ENCODE measurements at places on chromosomes 13 and 19.

DNA sequence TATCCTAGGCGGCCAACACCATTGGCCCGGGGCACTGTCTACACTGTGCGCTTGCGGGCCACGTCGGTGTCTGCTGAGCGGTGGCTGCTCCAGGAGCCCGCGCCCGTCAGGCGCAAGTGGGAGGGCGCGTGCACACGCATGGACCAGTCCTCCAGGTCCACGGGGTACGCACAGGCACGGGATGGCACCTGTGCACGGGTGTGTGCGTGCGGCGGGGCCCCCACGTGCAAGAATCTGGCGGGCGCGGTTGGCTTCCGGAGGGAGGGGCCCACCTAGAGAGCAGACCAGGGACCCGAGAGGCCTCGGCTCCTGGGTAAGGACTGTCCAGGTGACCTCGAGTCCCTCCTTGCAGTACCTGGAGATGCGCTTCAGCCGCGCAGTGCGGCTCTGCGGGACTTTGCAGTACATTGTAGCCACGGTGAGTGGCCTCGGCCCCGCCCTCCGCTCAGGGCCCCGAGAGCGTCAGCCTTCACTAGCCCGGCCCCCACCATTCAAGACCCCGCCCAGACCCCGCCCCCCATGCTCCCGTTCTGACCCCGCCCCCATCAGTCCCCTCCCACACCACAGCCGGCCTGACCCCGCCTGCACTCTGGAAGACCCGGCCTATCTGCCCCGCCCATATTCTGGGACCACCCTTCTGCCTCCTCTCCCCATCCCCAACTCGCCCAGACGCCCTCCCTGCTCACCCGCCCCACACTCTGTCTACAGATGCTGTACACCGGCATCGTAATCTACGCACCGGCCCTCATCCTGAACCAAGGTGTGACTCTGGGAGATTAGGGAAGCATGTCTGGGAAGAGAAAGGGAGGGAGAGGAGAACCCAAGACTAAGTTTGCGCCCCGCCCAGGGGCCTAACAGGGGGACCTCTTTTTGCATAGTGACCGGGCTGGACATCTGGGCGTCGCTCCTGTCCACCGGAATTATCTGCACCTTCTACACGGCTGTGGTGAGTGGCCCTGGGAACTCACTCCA lies 2.3 kb downstream of the SLC5A5 start:
- DNase-seq, result peak; percentile 69

GRCh38 chr13:86006317-86006716 lies 207.1 kb upstream of the SLITRK6 start:
- DNase-seq, result no peak

GRCh38 chr13:76641056-76641455 lies 245.1 kb downstream of the KCTD12 start:
- no peak for DNase-seq

- DNase-seq, result no peak
These were observed 5.8 kb downstream of the CHAMP1 start for GRCh38 chr13:114320065-114320464.

DNA sequence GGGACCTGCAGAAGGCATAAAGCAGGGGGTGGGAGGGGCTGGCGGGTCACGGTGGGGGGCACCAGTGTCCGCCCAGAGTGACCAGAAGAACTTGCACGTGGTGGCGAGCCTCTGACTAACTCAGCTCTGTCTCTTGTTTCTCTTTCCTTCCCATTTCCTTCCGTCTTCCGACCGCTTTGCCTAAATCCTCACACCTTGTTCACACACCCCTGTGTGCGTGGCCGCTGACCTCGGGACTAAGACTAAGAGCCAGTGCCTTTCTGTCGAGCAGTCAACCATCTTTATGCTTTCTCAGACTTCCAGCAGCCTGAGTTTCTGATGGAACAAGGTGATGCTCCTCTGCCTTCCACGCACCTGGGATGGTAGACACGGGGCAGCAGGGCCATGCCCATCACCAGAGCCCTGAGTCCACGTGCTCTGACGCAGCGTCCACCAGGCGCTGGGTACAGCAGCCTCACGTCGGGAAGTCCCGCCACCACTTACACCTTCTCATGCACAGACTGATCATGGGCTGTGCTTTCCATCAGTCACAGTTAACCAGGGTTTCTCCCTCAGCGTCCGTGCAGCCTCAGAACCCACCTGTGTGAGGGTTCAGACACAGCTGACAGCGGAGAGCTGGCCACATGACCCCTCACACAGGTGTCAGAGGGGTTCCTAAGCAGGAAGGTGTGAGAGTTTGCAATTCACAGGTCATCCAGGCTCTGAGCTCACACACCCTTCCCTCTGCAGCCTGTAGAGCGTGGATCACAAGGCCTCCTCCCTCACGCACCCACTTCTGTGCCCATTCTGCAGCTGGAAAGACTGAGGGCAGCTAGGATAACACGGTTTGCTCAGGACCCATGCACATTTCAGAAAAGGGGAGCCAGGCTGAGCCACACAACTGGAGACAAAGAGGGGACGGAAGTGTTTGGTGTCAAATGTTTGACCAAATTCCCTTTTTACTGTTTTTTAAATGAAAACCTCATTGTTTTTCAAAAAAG lies 90.7 kb upstream of the MCF2L start:
- no peak for DNase-seq

DNA sequence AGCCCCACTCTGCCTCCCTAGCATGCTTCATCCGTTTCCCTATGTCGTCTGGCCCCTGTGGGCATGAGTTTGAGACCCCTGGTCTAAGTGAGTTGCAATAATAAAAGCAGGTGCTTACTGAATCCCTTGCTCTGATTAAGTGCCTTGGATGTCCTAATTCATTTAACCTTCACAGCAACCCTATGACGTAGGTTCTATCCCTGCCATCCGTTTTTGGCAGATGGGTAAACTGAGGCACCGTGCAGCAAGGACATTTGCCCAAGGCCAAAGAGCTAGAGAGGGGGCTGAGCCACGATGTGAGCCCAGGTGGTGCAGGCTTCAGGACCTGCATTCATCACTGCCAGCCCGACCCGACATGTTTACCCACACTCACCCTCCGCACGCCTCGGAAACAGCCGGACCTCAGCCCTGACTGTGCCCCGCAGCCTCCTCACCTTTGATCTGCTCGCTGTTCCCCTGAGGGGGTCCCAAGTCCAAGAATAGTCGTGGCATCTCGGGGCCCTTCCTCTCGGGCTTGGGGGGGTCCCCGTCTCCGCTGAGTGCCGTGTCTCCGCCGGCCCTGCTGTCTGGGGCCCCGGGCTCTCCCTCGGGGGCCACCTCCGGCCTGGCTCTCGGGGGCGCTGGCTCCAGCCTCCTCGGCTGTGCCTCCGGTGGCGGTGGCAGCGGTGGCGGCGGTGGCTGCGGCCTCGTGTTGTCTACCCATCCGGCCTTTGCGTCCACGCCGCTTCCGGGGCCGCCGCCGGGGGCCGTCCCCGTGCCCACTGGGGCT lies 14.5 kb downstream of the LMTK3 start:
- no peak for DNase-seq

DNA sequence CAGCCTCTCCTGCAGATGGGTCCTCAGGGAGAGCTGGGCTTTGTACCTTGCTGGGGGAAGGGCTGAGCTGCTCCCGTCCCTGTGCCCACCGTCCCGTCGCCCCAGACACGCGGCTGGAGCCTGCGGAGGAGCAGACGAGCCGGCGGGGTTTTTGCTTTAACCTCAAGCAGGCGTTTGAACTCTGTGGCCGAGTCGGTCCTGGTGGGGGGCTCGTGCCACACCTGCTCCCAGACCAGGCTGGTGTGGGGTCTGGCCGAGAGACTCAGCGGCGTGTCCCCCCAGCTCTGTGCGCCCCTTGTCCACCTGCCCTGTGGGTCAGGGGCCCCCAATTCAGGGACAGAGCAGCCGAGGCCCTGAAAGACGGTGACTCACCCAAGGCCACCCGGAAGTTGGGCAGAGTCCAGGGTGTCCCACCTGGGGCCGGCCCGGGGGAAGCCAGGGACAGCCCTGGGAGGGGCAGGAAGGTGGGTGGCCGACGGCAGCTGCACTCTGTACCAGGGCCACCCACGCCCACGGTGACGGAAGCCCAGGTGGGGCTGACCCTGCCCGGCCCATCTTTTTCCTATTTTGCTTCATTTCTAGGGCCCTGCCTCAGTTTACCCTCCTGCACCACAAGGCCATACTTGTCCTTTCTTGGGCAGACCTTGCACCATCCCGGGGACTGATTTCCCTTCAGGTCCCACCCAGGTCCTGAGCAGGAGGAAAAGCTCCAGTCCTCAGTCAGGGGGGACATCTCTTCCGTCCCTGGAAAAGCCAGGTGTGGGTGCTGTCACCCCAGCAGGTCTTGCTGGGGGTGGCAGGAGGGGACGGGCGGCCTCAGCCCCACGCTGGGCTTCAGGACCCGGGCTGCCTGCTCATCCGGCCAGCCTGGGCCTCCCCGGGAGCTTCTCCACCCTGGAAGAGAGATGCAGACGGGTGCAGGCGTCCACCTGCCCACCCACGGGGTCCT lies 5.3 kb downstream of the EFNA2 start:
- no peak for DNase-seq

- no peak for DNase-seq
These were observed 323.1 kb downstream of the ZNF536 start for GRCh38 chr19:30695171-30695875.

GRCh38 chr13:79673310-79673992 lies 192.5 kb downstream of the NDFIP2 start:
- no peak for DNase-seq

GRCh38 chr13:63167699-63168337 lies 1752.2 kb upstream of the PCDH20 start:
- DNase-seq, result no peak

- DNase-seq, result no peak
These were observed 35.1 kb downstream of the ATP4B start for GRCh38 chr13:113622791-113623490.

DNA sequence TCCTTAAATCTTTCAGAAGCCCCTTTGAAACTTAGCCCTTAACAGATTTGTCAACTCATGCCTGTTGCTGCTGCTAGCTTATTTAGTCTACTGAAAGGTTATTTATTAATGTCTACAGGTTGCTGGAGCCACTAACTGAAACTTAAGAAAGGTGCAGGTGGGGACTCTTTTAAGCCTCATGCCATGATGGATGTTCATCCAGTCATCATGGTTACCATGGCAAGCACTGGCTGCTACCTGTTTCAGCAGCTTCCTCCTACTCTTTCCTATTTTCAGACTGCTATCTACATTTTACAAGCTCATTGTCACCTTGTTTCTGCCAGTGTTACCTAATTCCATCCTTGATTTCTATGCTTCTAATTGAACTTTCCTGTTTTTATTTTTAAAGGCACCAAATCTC lies 27.1 kb downstream of the DGKH start:
- no peak for DNase-seq

- DNase-seq, result no peak
These were observed 1248.8 kb upstream of the SLC10A2 start for GRCh38 chr13:104314926-104315535.

GRCh38 chr19:6765738-6766356 lies 1.4 kb downstream of the SH2D3A start:
- DNase-seq, result peak; percentile 41

DNA sequence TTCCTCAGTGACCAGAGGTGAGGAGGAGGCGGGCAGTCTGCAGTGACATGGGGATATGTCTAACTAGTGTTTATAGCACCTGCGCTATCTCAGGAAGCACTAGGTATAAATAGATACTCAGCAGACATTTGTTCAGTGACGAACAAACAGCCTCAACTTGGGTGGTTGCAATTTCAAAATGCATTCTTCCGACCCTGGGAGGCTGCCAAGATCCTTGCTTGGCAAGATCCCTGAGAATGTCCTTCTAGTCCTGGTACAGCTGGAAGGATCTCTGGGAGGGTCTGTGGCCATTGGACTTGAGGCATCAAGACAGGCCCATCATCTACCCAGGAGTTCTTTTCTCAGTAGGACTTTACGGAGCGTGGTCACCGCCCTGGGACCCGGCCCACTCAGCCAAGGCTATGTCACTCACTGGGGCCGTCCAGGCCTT lies 299.5 kb downstream of the ZNF536 start:
- DNase-seq, result no peak

DNA sequence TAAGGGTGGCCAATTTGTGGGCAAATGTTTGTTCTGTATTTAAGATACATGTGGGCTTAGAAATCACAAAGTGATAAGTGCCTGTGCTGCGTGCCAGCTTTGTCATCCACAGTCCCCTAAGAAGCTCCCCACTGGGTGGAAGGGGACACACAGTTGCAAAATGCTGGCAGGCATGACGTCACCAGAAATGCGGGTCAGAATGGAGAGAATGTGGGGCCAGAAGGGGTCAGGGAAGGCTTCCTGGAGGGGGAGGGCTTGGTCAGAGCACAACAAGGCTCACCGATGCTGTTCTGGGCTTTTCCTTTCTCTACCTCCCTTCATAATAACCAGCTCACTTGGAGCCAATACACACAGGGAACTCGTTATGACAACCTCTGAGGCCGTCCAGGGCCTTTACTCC lies 207.3 kb downstream of the URI1 start:
- no peak for DNase-seq

GRCh38 chr19:1938071-1938470 lies 2.9 kb upstream of the CSNK1G2 start:
- no peak for DNase-seq

DNA sequence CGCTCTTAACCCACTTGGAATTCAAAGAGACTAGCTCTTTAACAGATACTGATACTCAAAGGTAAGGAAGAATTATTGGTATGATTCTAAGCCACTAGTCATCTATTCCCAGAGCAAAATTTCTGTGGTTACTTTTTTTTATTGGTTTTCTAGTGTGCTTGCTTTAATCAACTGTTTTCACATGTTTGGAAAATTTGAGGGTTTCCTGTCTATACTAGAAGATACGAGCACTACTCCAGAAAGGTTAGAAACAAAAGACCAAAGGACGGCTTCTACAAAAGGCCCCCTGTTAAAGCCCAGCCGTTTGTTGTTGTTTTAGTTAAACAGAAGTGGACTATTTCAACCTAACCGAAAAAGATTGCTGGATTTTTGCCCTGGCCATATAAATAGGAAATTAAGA lies 18.5 kb upstream of the LPAR6 start:
- DNase-seq, result no peak

- DNase-seq, result no peak
These were observed 4.2 kb downstream of the DHX34 start for GRCh38 chr19:47353307-47353712.

DNA sequence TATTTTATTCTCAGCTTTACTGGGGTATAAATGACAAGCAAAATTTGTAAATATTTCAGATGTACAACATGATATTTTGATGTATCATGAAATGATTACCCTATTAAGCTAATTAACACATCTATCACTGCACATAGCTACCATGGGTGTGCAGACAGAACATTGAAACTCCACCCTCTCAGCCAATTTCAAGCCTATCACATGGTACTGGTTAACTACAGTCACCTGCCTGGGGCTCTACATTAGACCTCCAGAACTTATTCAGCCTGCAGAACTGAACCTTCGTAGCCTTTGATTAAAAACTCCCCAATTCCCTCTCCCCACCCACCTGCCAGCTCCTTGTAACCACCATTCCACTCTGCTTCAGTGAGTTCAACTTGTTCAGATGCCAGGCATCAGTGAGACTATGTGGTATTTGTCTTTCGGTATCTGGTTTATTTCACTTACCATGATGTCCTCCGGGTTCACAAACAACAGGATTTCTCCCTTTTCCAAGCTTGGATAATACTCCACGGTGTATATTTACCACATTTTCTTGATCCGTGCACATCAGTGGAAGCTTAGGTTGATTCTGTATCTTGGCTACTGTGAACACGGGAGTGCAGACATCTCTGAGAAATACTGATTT lies 19.2 kb downstream of the RAB20 start:
- DNase-seq, result no peak
